ENCODE measurements at places on chromosomes 1 and 21.

GRCh38 chr1:167251472-167251871 is 30.8 kb downstream of the POU2F1 start:
- peak; percentile 72 for ATAC-seq

GRCh38 chr1:210989905-210990304 is 144.0 kb downstream of the KCNH1 start:
- ATAC-seq = no peak

DNA sequence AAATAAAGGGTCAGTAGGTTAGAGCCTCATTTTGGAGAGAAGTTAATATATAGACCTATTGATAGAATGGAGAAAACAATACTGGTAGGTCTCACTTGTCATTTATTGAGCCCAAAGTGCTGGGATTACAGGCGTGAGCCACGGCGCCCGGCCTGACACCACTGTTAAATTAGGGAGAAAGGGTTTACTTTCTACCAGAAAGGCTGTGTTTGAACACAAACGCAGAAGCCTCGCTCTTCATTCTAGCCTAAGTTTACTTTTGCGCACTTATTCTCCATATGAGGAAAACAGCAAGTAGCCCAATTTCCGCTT is 710 bp upstream of the PRPF3 start:
- ATAC-seq = no peak

- no peak for ATAC-seq
These were observed 7.9 kb upstream of the KAZN start for GRCh38 chr1:14590411-14591180.

DNA sequence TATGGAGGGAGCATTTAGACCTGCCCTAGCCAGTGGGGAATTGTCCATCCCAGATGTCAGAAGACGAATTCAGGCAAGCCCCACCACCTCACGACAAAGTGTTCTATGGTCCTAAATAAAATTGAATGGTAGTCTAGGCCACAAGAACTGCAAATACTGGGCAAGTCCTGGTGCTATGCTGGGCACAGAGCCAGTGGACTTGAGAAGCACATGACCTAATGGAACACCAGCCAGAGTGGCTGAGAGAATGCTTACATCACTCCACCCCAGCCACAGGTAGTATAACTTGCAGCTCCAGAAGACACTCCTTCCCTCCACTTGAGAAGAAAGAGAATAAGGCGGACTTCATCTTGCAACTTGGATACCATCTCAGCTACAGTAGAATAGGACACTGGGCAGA is 567.3 kb upstream of the CXADR start:
- ATAC-seq = no peak

GRCh38 chr1:156703741-156704140 is 1.6 kb downstream of the CRABP2 start:
- ATAC-seq = no peak

- peak; percentile 28 for ATAC-seq
These were observed 8.1 kb upstream of the PRDM16 start for GRCh38 chr1:3060601-3061551.

DNA sequence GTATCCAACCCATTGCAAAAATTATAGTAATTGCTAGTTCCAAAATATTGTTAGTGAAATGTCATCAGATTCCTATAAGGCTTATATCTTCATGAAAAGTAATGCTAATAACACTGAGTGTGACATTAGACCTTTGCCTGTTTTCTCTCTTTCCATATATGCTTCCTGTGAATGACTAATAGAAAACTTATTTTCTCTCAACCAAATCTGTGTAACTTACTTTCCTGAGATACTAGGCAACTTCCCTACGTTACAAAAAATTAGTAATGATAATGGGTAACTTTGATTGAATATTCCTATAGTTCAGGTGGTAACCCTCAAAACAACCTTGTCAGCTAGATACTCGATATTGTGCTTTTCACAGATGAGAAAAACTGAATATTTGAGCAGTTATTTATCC is 124.2 kb upstream of the HNRNPU start:
- no peak for ATAC-seq

DNA sequence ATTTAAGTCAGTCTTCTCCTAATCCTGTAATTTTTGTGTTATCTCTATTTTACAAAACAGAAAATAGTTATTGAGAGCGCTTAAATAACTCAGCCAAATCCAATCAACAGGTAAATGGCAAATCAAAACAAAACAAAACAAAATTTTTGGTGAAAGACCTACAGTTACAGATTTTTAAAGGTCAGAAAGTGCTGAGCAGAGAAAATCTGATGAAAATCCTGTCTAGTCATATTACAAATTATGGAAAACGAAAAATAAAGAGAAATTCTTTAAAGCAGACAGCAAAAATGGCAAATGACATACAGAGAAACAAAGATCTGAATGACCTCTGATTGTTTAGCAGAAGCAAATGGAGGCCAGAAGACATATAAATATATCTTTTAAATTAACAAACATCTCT is 482.4 kb downstream of the PCP4 start:
- no peak for ATAC-seq

DNA sequence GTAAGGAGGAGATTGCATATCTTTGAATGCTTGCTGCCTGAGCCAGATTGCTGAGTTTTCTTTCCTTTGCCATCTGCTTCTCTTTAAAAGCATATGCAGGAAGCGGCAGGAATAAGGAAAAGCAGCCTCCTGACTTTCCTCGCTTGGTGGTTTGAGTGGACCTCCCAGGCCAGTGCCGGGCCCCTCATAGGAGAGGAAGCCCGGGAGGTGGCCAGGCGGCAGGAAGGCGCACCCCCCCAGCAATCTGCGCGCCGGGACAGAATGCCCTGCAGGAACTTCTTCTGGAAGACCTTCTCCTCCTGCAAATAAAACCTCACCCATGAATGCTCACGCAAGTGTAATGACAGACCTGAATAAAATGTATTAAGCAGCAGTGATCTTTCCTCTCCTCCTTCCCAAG is 1.5 kb downstream of the CORT start:
- no peak for ATAC-seq

DNA sequence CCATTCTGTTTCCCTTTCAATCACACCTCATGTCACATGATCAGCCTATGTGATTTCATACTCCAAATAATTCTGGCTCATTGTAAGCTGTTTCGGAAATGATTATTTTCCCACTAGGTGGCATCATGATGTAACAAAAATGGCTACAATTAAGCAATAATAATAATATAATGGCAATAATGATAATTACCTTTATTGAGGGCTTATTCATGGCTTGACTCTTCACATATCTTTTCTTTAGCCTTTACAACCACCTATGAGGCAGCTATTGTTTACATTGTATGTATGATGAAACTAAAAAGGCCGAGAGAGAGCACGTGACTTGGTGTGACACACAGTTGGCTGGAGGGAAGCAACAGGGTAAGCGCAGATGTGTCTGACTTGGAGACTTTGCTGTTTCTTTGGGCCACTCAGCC is 12.5 kb upstream of the KPRP start:
- ATAC-seq = peak; percentile 87

DNA sequence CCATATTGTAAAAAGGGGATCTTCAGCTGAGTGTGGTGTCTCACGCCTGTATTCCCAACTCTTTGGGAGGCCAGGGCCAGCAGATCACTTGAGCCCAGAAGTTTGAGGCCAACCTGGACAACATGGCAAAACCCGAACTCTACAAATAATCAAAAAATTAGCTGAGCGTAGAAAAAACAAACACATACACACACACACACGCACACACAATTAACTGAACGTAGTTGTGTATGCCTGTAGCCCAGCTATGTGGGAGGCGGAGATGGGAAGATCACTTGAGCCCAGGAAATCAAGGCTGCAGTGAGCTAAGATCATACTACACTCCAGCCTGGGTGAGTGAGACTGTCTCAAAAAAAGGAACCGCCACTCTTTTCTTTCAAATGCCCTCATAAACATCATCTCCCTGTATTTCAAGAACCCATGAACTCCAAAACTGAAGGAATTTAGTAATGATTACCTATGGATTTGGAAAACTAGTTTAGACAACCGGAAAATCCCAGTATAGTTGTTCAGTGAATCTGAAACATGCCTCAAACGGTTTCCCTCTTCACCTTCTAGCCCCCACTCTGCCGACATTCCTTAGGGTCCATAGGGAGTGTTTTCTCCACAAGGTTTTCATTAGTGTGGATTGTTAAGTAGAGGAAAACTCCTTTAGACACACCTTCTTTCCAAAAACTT is 4.5 kb downstream of the TXNIP start:
- no peak for ATAC-seq

DNA sequence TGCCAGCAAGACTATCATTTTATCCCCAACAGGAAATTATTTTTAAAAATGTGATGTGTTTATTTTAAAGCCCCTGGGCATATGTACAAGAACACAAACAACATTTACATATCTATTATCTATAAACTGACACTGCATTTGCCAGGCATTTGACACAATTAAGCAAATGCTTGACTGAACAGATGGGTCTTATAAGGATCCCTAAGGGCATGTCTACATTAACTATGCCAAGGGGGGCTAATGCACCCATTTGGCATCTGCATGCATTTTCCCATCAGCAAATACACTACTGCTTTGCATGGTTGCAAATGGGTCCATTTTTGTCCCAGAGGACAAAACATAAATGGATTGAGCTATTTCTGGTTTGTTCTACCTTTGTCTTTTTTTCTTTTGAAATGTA is 884.8 kb upstream of the B3GALT2 start:
- no peak for ATAC-seq

DNA sequence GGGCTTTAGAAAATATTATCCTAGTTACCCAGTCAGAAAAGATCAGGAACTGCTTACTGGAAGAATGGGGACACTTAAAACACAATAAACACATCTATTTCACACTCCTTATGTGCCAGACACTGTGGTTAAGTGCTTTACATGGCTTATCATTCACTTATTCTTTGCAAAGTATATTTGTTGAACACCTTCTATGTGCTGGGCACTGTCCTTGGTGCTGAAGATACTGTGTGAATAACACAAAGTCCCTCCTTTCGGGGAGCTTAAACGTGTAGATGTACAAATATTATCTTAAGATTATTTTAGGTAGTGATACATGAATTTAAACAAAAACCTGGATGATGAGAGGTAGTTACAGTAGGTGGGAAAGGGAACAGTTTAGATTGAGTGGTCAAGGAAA is 169.3 kb downstream of the ST6GALNAC5 start:
- ATAC-seq = no peak

DNA sequence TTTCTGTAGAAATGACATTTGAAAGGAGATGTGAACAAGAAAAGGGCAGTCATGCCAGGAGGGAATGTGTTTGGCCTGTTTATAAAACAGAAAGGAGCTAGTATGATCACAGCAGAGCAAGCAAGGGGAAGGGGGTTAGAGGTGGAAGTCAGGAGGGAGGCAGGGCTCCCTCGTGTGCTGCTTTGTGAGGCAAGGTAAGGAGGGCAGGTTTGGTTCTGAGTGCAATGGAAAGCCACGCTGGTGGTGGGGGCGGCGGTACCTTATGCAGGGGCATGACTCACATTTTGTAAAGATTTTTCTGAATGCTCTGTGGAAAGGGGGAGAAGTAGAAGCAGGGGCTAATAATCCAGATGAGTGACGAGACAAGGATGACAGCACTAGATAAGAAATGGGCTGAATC is 197.5 kb upstream of the C8B start:
- ATAC-seq = no peak

- no peak for ATAC-seq
These were observed 21.2 kb downstream of the CDK18 start for GRCh38 chr1:205525495-205526285.

DNA sequence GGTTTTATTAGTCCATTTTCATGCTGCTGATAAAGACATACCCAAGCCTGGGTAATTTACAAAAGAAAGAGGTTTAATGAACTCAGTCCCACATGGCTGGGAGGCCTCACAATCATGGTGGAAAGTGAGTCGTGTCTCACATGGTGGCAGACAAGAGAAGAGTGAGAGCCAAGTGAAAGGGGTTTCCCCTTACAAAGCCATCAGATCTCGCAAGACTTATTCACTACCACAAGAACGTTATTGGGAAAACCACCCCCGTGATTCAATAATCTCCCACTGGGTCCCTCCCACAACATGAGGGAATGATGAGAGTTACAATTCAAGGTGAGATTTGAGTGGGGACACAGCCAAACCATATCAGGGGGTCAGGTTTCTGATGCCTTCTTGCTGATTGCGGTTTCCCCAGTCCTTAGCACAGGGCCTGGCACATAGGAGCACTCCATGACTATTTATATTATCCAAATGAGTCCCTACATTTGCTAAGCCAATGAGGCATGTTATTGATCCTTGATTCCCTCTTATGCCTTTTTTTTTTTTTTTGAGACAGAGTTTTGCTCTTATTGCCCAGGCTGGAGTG is 35.3 kb upstream of the PAXBP1 start:
- ATAC-seq = no peak
